AG08395 (cell line): ENCODE measurements at places on chromosomes 6 and 20.
A peak's percentile ranks its signal among the peaks of the same experiment; 100 is the strongest.

GRCh38 chr6:132147530-132148011, 196.4 kb upstream of the CCN2 start:
- peak; percentile 91 for DNase-seq

DNA sequence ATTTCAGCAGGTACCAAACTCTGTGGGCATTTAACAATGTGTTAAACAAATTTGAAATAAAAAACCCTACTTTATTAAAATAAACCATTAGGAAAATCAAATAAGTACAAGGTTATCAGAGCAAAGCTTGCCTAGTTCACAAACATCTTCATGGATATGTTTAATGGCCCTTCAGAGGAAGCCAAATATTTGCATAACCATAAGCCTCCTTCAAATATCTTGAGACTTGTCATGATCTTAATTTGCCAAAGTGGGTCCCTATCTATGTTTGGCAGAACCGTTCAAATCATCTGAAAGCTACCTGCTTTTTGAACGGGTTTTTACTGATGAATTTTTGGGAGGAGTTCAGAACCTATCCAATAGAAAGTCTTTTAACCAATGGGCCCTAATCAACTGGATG, 176.3 kb downstream of the BACH2 start:
- DNase-seq = no peak

DNA sequence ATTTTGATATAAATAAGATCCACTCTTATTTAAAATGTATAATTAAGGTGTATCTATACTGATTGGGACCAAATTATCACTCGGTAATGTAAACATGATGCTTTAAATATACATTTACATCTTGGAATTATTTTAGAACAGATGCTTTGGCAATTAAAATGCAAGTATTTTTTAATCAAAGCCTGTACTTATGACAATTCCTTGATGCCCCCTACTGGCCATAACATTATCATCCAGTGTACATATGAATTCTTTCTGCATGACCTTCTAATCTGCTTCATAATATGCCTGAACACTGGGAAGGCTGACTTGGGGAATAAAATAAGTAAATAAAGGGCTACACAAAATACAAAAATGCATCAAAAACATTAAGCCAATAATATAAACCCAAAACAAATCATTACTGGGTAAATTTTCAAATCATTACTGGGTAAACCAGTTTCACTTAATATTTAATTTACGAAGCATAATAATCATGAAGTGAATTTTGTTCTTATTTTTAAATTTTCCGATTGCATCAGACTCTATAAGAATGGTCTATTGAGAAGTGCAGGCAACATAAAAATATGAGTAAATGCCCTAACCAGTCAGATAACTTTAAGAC, 65.1 kb downstream of the CGA start:
- DNase-seq = peak; percentile 46

DNA sequence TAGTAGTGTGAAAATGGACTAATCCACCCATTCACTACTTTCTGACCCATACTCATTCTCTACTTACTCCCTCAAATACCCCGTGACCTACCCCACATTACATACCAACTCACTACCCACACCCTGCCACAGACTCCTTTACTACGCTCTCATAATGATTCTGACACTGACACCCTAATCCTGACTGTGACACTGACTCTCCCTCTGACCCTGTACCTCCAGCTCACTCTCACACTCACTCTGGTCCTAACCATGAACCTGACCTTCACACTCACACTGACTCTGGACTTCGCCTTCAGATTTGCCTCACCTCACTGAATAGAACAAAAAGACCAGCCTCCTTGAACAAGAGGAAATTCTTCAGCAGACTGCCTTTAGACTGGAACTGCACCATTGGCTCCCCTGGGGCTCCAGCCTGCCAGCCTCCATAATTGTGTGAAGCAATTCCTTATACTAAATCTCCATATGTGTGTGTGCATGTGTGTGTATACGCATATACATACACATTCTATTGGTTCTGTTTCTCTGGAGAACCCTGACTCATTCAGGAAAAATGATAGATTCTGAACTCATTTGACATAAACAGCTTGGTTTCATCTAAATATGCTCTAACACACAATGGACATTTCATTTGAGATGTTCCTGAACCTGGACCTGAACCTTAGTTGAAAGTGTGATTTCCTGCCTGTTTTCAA, 10.5 kb upstream of the ZNF343 start:
- DNase-seq = no peak

- no peak for DNase-seq
Measured at GRCh38 chr20:41905199-41905598, 287.0 kb upstream of the CHD6 start.

GRCh38 chr6:154950979-154951344, 44.2 kb upstream of the TIAM2 start:
- DNase-seq = no peak

- no peak for DNase-seq
Measured at GRCh38 chr6:128327890-128328289, 192.5 kb downstream of the PTPRK start.

DNA sequence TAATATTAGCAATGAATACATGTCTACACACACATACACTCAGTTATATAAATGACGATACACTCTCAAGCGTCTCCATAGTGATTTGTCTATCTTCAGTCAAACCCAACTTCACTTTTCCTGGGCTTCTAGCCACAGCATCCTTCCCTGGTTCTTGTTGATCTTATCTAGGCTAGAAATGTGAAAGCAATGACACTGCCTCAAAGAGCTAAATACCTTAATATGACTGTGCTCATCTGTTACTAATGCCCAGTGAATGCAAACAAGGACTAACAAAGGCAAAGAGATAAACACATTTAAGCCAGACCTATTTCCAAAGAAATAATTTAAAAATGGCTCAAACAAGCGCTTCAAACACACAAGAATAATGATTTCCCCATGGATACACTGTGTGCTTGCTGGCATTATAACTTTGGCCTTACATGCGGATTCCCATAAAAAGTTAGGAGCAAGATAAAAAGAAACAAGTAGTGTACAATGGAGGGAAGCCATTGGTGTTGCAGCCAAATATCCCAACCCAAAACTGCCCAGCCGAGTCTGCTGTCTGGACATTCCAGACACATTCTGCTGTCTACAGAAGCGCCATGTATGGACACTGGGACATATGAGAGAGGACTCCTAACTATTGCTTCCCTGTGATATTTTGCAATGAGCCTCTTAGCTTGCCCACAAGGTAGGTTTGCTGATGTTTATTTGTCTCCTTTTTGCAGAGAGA, 19.5 kb upstream of the DAAM2 start:
- peak; percentile 83 for DNase-seq

DNA sequence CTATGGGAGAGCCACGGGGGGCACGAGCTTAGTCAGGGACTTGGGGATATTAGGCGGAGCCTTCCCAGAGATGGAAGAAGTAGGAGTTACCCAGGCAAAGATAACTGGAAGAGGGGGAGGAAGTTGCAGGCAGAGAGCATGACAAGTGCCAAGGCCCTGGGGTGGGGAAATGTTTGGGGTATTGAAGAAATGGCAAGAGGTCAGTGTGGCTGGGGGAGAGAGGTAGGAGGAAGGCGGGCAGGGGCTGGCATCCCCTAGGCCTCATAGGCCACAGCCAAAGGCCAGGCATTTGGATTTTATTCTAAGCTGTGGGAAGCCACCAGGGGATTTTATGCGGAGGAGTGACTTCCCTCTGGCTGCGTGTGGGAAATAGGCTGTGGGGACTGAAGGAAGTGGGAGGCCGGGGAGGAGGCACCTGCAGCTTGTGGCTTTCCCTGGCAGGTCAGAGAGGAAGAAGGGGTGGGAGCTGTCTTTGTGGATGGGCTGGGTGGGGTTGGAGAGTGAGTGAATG, 22.7 kb downstream of the SNAI1 start:
- DNase-seq = no peak

DNA sequence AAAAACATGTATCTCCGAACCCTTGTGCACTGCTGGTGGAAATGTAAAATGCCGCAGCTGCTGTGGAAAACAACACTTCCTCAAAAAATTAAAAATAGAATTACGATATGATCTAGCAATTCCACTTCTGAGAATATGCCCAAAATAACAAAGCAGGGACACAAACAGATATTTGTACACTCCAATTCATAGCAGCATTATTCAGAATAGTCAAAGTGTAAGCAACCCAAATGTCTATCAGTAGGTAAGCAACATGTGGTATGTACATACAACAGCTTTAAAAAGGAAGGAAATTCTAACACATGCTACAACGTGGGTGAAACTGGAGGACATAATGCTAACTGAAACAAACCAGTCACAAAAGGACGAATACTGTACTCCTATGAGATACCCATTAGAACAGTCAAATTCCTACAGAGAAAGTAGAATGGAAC, 5.7 kb upstream of the RAB5IF start:
- no peak for DNase-seq

DNA sequence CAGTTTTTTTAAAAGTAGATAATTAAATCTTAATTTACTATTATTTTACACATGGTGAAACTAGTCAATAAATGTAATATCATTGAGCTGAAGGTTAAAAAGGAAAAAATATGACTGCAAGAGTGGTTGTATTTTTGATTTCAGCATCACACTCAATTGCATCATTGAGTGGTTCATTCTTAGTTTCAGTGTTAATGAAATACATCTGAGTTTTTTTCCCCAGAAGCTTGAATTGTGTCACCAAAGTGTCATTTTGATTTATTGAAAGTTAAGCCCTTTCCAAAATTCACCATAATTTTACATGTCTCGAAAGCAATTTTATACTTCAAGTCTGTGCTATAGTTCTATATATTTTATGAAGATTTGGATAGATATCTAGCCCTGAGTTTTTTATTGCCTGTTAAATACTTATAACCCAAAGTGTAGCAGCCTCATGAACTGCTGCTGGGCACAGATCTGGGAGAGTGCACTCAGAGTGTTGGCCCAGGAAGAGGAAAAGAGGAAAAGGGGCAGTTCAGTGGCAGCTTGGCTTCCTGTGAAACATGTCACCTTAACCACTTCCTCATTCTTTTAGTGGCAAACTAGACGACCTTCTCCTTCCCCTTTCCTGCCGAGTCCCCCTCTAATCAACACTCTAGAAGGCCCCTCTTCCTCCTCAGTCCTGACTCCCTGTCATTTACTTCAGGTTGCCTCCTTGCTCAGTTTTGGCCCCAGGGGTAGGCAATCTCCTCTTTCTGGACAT, 140.7 kb downstream of the ESR1 start:
- DNase-seq = no peak

DNA sequence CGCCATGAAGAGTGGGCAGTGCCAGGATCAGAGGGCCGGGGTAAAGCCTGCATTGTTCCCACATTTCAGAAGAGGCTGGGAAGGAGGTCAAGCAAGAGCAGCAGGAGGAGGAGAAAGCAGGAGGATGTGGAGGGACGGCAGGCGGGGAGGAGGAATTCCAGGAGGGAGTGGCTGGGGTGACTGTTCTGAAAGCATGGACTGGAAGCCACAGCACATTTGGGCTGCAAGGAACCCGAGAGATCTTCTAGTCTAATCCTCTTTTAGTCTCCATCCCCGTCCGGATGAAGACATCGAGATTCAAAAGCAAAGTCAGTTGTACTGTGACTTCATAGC, 76.9 kb downstream of the FAM50B start:
- DNase-seq = peak; percentile 45

DNA sequence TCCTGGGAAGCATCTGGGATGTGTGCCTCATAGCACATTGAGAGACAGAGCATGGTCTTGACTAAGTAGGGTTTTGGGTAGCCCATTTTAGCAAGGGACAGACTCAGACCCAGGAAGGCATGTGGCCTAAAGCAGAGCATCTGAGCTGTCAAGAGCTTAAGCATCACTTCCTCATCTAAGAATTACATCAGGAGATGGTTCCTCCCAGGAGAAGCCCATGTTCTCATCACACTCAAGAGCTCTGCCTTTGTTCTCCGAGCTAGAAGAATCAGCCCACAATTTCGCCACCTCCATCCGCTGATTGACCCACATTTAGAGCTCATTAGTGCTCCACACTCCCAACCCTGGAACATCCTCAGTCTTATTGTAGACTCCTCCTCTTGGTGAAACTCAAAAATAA, 68.3 kb downstream of the NPEPL1 start:
- no peak for DNase-seq

DNA sequence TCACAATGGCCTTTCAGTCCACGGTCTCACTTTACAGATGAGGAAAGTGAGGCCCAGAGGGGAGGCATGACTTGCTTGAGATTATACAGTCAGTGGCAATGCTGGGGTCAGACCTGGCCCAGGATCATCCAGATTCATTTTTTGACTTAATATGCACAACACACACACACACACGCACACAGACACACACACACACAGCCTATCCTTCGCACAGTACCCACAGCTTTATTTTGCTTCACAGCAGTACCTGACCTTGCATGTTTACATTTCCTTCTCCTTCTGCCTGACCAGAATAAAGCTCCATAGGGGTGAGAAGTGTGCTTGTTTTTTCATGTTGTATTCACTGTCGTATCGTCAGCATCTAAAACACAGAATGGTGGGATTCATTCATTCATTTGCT, 79.8 kb downstream of the VEGFA start:
- no peak for DNase-seq

GRCh38 chr6:109718991-109719390, 27.9 kb downstream of the FIG4 start:
- no peak for DNase-seq

- no peak for DNase-seq
Measured at GRCh38 chr20:11054266-11054993, 380.6 kb upstream of the JAG1 start.

DNA sequence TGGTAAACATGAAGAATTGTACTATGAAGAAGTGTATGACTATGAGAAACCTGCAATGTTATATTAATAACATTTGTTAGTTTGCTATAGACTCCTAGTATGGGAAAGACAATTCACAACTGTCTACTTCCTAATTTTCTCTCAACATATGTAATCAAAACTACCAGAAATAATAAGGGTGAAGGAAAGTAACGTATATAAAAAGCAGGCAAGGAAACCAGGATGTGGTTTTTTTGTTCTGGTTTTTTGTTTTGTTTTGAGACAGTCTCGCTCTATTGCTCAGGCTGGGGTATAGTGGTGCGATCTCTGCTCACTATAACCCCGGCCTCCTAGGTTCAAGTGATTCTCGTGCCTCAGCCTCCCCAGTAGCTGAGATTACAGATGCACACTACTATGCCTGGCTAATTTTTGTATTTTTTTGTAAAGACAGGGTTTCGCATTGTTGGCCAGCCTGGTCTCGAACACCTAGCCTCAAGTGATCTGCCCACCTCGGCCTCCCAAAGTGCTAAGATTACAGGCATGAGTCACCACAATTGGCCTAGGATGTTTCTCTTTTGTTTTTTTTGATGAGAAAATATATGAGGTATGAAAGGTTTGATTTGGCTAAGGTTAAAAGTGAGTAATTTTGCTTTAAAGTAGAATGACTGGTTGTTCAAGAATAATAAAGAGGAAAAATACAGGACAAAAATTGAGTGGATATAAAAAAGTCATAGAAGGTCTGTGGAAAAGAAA, 83.1 kb downstream of the PTCHD4 start:
- DNase-seq = no peak

DNA sequence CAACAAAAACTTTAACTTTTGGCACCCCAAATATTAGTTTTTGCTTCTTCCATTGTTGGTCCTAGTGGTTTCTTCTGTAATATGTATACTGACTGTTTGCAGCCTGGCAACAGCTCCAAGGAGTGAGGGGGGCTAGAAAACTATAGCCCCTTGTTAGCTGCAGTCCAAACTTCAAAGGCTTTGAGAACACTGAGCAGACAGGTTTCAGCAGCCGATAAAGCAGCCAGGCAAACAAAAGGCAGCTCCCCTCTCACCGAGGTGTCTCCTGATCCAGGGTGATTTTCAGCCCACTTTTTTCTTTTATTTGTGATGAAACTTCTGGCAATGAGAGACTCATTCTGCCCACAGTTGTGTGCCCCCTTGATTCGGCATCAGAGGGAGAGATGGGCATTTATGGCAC, 80.7 kb downstream of the OLIG3 start:
- DNase-seq = no peak
